ENCODE measurements at places on chromosomes 1 and 21. TPM values are rescaled to one million over a fixed set of nuclear protein-coding genes. Genes with fewer than 3 reads are reported as not detected.

DNA sequence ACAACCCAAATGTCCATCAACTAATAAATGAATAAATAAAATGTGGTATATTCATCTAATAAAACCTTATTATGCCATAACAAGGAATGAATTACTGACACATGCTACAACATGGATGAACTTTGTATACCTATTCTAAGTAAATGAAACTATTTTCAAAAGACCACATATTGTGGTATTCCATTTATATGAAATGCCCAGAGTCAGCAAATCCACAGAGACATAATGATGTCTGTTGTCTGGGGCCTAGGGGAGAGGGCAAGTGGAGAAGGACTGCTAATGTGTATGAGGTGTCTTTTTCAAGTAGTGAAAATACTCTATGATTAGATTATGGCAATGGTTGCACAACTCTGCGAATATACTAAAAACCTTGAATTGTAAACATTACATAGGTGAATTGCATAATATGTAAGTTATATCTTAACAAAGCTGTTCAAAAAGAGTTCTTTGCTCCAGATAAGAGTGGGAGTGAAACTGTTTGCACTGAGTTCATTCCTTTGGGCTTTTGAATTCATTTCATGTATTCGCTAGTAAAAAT is 464.2 kb downstream of the NUF2 start:
- no peak for DNase-seq

Gene GJB4
- not detected for polyA plus RNA-seq

Gene RGS13
- polyA plus RNA-seq = not detected

DNA sequence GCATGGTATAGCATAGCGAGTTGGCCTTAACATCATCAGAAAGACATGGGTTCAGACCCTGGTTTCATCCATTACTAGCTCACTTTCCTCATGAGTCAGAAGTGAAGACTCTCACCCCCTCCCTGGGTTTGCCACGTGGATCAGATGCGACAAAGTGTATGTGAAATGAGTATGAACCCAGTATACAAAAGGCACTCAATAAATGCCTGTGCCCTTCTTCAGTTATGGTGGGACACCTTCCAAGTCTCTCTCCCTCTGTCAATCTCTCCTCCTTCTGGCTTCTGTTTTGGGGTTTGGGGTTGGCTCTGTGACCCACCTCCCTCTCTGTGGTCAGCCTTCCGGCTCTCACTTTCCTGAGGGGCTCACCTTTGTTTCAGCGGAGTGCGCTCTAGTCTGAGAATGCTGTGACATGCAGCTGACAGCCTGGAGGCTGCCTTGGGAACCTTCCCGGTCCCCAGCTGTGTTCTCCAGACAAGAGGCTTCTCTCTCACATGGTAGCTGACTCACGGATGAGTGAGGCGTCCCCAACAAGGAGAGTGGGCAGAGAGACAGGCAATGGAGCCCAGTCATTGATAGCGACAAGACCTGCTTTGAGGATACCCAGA is 155.0 kb upstream of the EDN2 start:
- DNase-seq = no peak
